Adrenal gland (tissue), 19 donors: ENCODE measurements at places on chromosomes 16 and 17. TPM values are rescaled to one million over a fixed set of nuclear protein-coding genes. Genes with fewer than 3 reads are reported as not detected.
A peak's percentile ranks its signal among the peaks of the same experiment; 100 is the strongest.

TLCD3A gene
- 6.5 TPM for total RNA-seq

CRLF3 gene
- total RNA-seq: 3.1 TPM

MRPS7 gene
- 77.0 TPM for total RNA-seq

FNDC8 gene
- not detected for total RNA-seq

ASPHD1 gene
- 4.4 TPM for total RNA-seq

TM4SF5 gene
- not detected for total RNA-seq

GDPD1 gene
- total RNA-seq: 3.6 TPM

CBX4 gene
- total RNA-seq: 16.1 TPM

PRDM7 gene
- not detected for total RNA-seq

DDX52 gene
- 13.2 TPM for total RNA-seq

ZNF200 gene
- total RNA-seq: 8.3 TPM

KRT12 gene
- total RNA-seq: not detected

FAM171A2 gene
- total RNA-seq: 5.4 TPM

MYADML2 gene
- not detected for total RNA-seq

GRCh38 chr17:39999067-39999466 is 16.2 kb upstream of the CSF3 start:
- no peak for DNase-seq

- peak; percentile 62 for DNase-seq
Observed at GRCh38 chr17:40352779-40353394, 11.7 kb downstream of the GJD3 start.

- DNase-seq: no peak
Observed at GRCh38 chr16:25097276-25097975, 14.1 kb upstream of the LCMT1 start.

- DNase-seq: peak; percentile 88
Observed at GRCh38 chr17:76005263-76006149, 4.9 kb downstream of the CDK3 start.

DNA sequence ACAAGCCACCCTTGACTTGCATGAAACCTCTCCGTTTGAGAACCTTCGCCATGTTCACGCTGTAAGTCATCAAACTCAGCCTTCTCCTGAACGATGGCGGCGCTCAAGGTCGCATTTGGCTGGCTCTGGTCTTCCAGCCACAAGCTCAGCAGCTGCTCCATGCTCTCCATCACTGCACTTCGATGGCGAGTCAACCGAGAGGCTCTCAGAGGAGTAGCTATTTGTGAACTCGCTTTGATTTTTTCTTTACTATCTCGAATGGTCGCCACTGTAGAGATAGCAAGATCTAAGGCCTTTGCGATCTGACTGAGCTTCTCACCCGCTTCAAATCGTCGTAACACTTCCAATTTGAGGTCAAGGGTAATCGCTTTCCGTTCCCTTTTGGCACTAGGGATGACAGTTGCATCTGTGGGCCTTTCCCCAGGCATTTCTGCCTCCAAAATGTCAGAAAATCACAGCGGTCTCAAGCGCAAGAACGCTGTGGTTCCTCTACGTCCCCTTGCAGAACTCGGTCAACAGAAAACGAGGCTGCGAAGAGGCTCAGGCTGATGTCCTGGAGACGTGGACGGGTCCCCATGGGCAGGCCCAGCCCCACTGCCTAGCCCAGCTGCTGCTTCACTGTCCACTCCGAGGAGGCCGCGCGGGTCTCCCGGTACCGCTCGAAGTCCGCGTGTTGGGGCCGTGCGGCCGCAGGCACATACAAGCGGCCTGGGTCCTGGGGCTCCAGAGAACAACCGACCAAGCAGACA is 23.1 kb downstream of the DEF8 start:
- no peak for DNase-seq

DNA sequence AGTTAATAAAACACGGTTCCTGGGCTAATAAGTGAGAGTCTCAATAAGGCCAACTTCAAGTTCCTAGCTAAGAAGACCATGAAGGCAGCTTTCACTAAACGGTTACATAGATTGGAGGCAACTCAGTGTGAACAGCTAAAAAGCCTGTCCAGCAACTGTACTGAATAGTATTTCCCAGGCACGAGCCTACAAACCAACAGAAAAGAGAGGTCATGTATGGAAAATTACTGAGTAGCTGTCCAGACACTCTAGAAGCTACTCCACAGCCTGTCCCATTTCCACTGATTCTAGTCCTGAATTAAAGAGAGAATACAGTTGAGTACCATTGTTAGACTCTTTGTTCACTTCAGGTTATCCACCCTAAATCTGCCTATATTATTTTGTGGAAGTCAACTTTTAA is 36.5 kb upstream of the C17orf78 start:
- DNase-seq: no peak

DNA sequence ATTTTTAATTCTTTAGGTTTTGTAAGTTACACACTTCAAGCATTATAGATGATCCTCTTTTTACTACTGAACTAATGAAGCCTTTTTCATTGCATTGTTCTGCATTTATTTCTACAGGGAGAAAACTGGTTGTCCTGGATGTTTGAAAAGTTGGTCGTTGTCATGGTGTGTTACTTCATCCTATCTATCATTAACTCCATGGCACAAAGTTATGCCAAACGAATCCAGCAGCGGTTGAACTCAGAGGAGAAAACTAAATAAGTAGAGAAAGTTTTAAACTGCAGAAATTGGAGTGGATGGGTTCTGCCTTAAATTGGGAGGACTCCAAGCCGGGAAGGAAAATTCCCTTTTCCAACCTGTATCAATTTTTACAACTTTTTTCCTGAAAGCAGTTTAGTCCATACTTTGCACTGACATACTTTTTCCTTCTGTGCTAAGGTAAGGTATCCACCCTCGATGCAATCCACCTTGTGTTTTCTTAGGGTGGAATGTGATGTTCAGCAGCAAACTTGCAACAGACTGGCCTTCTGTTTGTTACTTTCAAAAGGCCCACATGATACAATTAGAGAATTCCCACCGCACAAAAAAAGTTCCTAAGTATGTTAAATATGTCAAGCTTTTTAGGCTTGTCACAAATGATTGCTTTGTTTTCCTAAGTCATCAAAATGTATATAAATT is 53.0 kb downstream of the TUBD1 start:
- peak; percentile 35 for DNase-seq

- no peak for DNase-seq
Observed at GRCh38 chr16:85436636-85437165, 176.4 kb upstream of the GSE1 start.

GRCh38 chr16:85832570-85833218 is 33.2 kb downstream of the COX4I1 start:
- DNase-seq: no peak

GRCh38 chr17:42407289-42407836 is 15.7 kb downstream of the CAVIN1 start:
- DNase-seq: peak; percentile 95

- DNase-seq: no peak
Observed at GRCh38 chr17:1123921-1124715, 55.7 kb downstream of the ABR start.

DNA sequence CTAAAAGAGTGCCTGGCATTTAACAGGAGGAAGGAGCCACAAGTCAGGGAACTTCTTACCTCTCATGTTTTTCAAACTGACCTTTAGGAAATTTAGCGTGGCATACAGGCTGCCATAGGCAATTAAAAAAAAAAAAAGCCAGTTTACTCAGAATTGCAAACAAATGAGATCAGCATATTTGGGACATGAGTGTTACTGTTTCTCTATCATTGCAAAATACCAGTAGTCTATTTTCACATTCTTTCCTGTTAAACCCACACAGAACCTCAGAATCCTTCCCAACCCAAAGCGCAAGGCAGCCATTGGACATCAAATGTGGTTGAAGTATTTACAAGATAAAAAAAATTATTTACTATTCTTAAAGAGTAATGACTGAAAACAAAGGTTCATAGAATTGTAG is 366.4 kb upstream of the DYNLRB2 start:
- no peak for DNase-seq

- no peak for DNase-seq
Observed at GRCh38 chr16:81080233-81080632, 3.2 kb upstream of the C16orf46 start.

- DNase-seq: peak; percentile 43
Observed at GRCh38 chr16:2776500-2777139, 460 bp downstream of the ELOB start.

GRCh38 chr17:39919087-39919683 is 750 bp upstream of the GSDMB start:
- DNase-seq: no peak

- DNase-seq: peak; percentile 87
Observed at GRCh38 chr16:21708533-21709115, 44.9 kb downstream of the OTOA start.

DNA sequence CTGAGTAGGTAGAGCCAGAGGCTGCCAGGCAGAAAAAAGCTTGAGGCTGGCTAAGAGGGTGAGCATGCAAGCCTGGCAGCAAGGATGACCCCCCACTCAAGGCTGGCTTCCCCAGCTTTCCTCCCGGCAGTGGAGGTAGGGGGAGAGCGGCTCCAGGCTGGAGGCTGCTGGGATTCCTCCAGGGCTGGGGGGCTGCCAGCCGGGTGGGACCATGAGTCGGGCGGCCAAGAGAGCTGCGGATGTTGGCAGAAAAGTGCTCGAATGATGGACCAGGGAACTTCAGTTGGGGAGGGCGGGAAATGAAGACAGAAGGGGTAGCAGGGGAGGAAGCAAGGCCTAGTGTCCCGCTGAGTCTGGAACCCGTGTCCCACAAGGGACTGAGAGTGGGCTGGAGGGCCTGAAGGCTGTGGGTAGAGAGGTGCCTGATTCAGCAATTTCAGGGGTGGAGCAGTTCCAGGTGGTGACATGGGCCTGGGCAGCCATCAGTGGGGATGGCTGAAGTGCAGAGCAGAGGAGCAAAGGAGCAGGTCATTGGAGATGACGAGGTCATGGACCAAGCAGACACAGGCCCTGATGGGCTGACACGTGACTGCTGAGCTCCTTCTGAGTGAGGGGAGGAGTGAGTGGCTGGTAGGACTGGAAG is 20.3 kb downstream of the HSD11B2 start:
- no peak for DNase-seq

GRCh38 chr17:19343671-19344151 is 18.8 kb downstream of the B9D1 start:
- DNase-seq: no peak

DNA sequence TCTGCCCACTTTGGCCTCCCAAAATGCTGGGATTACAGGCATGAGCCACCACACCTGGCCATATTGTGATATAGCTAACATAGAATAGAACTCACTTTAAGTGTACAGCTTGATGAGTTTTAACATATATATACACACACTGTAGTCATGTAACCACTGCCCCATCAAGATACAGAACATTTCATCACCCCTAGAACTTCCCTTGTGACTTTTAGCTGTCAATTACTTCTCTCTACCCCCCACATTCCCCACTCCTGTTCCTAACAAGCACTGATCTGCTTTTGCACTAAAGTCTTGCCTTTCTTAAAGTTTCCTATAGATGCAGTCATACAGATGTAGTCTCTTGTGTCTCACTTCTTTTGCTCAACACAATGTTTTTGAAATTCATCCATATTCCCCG is 93.1 kb downstream of the PITPNC1 start:
- no peak for DNase-seq

DNA sequence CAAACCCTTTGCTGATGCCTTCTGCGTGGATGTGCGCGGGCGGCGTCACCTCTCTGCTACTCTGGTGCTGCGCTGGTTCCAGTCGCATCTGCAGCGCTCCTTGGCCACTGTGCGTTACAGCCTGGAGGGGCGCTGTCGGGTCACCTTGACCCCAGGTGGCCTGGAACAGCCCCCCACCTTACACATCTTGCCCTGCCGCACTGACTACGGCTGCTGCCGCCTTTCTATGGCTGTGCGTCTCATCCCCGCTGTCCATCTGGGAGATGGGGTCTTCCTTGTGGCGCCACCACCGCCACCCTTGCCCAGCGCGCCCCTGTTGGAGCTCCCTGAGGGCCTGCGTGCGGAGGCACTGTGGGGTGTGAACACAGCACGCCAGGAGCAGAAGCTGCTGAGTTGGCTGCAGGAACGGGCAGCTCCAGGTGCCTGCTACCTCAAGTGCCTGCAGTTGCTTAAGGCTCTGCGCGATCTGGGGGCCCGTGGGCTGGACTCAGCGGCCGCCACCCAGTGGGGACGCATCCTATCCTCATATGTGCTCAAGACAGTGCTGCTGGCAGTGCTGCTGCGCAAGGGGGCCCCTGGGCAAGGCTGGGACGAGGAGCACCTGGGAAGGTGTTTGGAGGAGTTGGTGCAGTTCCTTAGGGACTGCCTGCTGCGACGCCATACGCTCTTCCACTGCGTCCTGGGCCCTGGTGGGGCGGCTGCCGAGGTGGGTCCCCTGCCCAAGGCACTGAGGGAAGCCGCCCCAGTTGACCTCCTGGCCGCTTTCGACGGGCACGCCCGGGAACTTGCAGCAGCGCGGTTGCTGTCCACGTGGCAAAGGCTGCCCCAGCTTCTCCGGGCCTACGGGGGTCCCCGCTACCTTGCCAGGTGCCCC is 1.6 kb downstream of the ITPRIPL2 start:
- no peak for DNase-seq

- no peak for DNase-seq
Observed at GRCh38 chr16:81830845-81831540, 51.9 kb downstream of the PLCG2 start.

GRCh38 chr17:79080761-79081290 is 6.2 kb downstream of the ENGASE start:
- no peak for DNase-seq

GRCh38 chr16:17359788-17360390 is 110.9 kb downstream of the XYLT1 start:
- no peak for DNase-seq

- no peak for DNase-seq
Observed at GRCh38 chr17:8888704-8889302, 21.3 kb upstream of the PIK3R6 start.
